ENCODE measurements at places on chromosomes 1 and 21. TPM values are rescaled to one million over a fixed set of nuclear protein-coding genes. Genes with fewer than 3 reads are reported as not detected.

DNA sequence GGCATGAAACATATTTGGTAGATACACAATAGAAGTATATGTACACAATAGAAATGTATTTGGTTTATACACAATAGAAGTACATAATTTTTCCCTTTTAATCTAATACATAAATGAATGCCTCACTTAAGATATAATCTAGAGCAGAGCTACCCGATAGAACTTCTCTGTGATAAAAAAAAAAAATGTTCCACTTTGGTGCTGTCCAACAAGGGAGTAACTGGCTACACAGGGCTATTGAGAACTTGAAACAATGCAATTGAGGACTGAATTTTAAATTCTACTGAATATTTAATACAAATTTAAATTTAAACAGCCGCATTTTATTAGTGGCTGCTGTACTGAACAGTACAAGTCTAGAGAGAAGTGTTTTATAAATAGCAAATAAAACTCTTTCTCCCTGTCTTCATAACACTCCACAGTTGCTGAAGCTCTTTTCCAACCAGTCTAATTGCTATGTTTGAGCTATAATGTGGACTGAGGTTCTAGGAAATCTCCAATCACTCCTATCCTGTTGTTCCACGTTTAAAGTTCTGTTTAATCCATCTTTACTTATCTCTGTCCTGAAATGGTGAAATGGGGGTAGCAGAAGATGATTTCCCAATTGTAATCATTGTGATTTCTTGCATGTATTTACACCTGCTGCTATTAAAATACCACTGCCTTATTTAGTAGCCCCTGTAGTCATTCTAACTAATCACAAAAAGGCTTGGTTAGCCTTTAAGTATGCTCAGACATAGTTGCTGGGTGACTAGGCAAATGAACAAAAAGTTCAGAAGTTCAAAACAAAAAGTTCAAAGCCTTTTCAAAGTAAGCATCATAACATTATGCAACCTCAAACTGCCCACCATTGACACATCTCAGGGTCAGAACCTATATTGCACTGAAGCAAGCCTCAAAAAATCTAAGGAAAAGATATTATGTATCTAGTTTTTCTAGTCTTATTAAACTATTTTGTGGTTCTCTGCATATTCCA lies 192.3 kb upstream of the C1orf87 start:
- no peak for DNase-seq

DNA sequence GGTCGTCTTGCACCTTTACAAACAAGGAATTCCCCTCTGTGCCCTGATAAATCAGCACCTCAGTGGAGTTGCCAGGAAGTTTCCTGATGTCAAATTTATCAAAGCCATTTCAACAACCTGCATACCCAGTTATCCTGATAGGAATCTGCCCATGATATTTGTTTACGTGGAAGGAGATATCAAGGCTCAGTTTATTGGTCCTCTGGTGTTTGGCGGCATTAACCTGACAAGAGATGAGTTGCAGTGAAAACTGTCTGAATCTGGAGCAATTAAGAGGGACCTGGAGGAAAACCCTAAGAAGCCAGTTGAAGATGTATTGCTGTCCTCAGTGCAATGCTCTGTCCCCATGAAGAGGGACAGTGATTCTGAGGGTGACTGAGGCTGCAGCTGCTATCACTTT lies 38.3 kb downstream of the ZFYVE9 start:
- DNase-seq: no peak

DNA sequence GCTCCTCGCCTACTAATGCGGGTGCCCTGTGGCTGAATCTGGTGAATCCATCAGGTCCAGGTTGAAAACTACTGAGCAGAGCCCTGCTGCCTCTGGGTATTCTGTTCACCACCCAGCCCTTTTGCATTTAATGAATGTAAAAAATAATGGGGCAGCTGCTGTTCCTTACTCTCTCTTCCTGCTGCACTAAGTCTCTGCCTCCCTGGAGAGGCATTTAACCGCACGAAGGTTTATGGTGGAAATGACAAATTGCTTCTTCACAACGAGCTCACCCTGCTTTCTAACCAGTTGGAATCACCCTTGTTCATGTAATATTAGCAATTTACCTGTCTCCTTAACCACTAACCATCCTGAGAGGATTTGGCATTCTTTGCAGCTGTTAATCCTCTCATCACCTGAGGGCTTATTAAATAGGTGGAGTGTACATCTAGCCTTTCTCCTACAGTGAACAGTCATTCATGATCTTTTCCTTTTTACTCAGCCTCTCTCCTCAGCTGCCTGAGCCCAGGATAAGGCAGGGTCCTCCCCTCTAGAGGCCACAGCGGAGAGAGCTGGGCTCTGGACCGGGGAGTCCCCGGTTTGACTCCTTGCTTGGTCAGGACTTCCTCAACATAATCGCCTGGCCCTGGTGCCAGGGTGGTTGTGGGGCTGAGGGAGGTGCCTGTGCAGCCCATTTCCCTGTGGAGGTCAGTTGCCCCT lies 97.6 kb downstream of the NOS1AP start:
- no peak for DNase-seq

DNA sequence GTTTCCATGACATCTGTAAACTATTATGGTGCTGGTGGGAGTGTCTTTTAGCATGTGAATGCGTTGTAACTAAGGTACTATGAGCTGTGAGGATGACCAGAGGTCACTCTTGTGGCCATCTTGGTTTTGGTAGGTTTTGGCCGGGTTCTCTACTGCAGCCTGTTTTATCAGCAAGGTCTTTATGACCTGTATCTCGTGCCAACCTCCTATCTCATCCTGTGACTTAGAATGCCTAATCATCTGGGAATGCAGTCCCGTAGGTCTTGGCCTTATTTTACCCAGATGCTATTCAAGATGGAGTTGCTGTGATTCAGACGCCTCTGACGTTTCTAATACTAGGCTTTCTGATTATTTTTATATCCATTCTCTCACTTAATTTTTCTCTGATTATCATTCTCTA lies 9.4 kb downstream of the NCAM2 start:
- no peak for DNase-seq

DNA sequence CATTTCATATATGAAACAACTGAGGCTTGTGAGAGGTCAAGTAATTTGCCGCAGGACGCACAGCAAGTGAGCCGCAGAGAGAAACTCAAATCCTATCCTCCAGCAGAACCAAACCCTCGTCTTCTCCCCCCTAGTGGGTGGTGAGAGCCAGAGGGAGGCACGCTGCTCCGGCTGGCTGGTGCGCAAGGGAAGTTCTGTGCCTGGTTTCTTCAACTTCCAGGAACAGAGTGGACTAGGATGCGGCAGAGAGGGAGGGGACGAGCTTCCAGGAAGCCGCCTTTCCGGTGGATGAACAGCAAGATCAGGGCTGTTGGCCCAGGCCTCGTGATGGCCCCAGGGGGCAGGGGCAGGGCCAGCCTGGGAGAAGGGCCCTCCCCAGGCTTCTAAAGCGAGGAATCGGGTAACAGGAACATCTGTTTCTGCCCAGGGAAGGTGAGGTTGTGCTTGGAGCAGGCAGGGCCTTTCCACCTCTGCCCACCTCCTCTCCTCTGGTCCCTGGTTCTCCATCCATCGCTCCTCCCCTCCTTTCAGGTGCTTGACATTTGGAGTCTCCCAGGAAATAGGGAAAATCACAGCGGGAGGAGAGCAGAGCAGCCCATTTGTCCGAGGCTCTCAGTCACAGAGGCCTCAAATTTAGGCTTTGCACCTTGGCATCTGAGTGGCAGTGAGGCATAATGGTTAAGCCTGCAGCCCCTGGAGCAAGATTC lies 16.8 kb upstream of the PDIK1L start:
- no peak for DNase-seq

DNA sequence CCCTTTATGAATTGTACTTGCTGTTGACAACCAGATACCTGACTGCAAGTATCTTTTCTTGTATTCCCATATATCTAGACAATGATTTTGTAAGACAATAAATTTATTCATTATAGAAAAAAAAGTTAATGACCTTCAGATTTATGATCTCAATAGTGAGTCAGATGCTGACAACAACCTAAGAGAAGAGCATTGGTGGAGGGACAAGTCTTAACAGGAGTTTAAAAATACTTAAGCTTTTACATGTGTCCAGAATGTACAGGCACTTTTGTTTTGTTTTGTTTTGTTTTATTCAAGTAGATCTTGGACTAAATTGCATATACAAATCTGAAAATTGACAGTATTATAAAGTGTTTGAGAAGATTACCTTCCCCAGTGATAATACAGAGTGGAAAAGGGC lies 1544.6 kb upstream of the B3GALT2 start:
- DNase-seq: no peak

- DNase-seq: no peak
Observed at GRCh38 chr1:78281580-78281979, 209.2 kb upstream of the PTGFR start.

DNA sequence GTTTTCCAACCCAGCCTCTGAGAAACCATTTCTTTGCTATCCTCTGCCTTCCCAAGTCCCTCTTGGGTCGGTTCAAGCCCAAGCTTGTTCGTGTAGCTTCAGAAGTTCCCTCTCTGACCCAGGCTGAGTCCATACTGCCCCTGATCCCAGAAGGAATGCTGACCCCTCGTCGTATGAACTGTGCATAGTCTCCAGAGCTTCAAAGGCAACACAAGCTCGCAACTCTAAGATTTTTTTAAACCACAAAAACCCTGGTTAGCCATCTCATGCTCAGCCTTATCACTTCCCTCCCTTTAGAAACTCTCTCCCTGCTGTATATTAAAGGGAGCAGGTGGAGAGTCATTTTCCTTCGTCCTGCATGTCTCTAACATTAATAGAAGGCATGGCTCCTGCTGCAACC lies 23.8 kb downstream of the EIF2D start:
- no peak for DNase-seq

DNA sequence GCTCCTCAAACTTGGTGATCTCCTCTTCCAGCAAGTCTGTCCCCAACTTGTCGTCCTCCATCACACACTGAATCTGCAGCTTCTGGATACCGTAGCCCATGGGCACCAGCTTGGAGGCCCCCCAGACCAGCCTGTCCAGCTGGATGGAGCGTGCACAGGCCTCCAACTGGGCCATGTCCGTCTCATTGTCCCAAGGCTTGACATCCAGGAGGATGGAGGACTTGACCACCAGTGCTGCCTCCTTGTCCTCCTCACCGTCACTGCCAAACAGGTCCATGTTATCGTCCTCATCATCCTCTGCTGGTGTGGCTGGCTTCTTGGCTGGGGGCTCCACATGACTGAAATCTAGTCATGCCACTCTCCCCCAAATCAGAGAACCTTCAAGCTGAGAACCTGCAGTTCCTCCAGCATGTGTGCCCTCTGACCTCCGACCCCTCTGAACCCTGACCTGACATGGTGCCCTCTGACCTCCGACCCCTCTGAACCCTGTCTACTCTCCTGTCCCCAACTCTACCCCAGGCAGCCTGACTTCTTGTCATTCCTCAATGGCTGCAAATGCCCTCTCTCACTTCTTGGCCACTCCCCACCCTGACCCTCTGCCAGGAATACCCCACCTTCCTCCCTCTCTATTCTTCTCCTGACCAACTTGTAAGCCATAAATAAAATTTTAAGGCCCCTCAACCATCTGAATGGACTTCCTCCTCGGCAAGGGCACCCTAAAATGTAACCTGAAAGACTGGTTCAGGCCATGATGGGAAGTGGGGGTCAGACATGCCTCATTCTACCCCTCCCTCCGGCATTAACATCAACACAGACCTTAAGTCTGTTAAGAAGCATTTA lies 275.7 kb upstream of the C1orf174 start:
- no peak for DNase-seq

DNA sequence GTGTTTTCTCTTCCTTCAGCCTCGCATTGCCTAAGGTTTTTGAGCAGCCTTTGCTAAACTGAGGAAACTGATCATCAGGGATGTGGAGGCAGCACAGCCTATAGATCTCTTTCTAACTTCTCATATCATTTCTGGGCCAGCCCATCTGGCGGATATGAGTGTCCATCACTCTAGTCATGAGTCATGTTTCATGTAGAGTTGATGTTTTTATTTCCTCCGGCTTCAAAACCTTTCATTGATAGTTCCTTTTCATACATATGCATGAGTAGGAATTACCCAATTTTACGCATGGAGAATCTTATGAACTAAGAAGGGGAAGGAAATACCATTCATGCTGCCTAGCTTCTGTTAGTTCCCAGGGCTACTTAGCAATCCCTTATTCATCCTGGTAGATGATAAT lies 66.3 kb downstream of the SPATA46 start:
- DNase-seq: no peak

GRCh38 chr1:193083365-193084088 lies 21.7 kb downstream of the GLRX2 start:
- no peak for DNase-seq

DNA sequence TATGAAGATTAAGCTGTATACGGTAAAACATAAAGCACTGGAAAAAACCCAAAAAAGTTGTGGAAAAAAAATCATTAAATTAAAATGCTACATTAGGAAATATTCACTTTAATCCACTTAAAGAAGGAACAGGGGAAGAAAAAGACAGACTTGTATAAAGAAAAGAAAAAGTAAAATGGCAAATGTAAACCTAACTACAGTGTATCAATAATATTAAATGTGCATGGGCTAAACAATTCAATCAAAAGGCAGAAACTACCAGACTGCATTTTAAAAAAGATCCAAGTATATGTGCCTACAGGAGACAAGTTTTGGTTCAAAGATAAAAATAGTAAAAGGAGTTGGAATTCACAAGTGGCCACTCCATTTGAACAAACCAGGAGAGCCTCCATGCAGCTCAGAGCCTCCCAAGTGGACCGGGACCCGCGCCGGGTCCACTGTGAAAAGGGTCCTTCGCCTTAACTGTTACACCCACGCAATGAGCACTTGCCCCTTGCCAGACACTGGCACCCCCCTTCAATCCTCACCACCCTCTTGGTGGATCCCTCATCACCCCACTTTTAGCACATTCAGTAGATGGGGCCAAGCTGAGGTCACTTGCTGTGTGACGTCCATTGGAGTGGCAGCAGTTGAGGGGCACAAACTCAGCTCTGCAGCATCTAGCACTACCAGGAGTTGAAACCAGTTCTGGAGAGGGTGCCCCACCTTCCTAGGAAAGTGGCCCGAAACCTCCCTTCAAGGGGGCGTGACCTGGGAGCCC lies 898 bp downstream of the C1orf174 start:
- no peak for DNase-seq

The MAP3K7CL gene
- 2.7 TPM for total RNA-seq

The RAP1GAP gene
- 0.60 TPM for total RNA-seq

The TMEM240 gene
- total RNA-seq: 0.66 TPM
